ENCODE measurements at places on chromosomes 7 and 10.
A peak's percentile ranks its signal among the peaks of the same experiment; 100 is the strongest.

- DNase-seq, result no peak
Observed at GRCh38 chr7:94146408-94146807, 142.3 kb upstream of the BET1 start.

DNA sequence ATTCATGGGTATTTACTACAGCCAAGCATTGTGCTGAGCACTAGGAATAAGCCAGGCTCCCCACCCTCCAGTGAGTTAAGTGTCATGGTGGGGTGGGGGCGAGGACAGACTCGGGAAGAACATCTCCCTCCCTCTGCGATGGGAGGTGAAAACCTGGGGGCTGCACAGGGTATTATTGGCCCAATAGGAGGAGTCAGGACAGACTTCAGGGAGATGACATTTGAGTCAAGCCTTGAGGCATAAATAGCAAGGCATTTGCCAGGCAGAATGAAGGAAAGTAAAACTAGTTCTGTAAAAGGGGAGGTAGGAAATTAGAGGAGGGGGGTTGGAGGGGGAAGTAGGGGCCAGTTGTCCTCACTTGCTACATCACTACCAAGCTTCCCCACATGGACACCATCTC is 18.9 kb downstream of the NKX2-3 start:
- no peak for DNase-seq

DNA sequence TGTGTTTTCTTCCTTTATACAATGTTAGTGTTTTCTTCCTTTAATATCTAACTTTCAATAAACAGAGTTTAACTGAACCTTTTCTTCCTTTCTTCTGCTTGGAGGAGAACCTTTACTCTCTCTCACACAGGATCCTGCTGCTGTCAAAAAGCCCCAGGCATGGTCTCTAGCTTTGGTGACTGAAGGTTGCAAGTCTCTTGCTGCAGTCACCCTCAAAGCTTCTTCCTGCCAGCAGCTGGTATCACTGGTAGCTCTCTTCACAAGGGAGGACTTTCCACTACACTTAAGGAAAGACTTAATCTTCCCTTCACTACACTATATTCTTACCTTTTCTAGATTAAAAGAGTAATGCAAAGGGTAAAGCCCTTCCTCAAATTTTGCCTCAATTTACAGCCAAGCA is 153.4 kb downstream of the SGMS1 start:
- DNase-seq, result no peak

DNA sequence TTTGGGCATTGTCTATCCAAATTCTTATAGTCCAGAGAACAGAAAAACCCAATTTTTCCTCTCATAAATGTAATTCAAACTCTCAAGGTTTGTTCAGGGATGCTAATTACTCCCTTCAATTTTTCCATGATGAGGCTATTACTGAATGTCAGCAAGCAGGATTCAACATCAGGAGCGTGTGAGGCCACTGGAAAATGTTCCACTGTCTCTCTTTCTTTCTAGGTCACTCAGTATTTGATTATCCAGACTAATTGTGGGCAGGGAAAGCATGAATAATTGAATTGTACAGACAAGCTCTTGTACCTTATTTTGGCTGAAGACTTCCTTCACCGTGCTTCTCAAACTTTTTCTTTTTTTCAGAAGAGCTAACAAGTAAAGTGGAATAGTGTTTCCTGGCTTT is 30.7 kb downstream of the THNSL1 start:
- no peak for DNase-seq

GRCh38 chr7:50359995-50360925 is 55.7 kb downstream of the IKZF1 start:
- DNase-seq, result peak; percentile 72

DNA sequence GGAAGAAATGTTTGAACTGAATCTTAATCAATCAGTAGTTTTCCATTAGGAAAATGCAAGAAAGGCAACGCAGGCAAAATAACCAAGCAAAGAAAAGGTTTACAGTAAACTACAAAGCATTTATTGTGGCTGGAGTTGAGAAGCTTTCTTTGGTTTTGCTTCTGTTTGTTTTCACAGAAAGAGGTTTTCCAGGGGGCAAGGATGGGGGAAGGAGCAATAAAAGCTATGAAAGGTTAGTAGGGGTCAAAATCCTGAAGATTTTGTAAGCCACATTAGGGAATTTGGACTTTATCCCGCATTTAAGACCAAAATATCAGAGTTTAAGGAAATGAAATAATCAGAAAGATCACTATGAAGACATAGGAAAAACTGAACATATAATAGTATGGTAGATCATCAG is 51.1 kb downstream of the NT5C2 start:
- no peak for DNase-seq

GRCh38 chr10:36725581-36726520 is 399.5 kb upstream of the ANKRD30A start:
- no peak for DNase-seq

DNA sequence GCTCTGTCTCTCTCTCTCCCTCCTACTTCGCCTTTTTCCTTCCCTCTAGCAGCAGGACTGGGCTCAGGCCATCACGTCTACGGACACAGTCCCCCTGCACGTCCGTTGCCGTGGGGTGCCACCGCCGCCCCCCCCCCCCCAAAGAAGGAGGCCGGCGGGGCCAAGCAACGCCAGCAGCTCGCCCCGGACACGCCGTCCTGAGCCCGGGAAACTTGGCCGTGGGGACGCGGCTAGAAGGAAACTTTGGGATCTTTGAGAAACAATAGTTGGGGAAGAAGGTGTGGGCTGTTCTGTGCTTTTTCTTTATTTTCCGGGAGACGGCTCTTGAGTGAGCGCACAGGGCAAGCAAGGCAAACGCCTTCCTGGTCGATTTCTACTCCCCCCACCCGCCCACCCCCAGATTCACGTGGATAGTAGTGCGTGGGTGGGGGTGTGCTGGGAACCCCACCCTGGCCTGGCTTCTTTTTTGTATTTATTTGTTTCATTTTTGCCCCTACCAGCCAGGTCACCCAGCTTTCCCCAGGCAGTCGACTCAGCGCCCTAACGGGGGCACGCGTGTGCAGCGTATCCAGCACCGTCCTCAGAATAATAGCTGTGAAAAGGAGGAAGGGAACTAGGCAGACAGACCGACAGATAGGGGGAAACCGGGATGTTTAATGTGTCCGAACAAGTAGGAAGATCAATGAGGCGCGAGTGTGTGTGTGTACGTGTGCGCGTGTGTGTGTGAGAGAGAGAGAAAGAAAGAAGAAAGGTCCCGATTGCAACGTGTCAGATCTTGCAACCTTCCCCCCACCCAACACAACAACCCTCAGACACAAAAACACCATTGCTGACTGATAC is 1.4 kb downstream of the MXI1 start:
- no peak for DNase-seq

DNA sequence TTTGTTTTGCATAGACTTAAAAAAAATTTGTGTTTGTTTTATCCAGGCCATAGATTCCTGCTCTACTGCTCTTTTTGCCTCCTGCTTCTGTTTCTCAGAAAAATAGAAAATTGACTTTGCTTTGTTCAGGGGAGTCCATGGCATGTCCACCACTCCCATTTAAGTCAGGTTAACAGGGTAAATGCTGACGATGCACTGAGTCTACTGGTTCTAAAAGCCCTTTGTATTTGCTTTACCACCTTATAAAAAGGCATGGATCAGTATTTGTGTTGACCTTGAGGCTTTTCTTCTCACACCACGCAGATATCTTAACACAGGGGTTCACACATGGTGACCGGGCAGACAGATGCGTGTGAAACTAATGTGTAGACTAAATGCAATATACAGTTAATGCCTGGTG is 139.5 kb upstream of the RHEB start:
- no peak for DNase-seq

DNA sequence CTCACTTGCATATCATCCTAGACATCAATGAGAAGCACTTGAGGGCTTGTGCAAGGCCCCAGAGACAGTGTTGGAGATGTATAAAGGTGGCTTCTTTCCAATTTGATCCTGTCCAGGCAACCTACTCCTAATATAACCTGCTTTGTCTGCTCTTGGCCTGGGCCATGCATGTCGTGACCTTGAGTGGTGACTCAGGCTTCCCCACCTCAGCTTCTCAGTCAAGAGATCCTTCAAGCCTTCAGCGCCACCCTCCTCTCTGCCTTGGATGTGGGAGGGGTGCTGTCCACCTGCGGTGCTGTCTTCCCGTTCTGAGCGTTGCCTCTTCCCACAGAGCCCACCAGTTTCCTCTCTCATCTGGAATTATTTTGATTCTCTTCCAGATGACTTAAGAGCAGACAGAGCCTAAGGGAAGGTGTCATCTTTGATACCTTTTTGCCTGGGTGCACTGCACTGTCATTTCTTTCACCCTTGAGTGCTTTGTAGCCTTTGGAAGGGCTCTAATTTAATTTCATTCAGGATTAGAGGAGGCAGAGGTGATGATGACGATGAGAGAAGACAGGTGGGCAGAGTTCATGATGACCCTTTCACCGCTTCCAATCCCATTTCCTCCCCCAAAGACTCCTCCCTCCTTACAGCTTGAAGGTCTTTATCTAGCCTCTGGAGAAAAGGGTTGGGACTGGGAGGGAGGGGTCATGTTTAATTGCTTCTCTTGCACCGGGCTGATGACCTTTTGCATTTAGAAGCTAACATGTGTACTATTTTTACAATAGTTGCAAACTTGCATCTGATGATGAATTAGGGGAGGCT is 6.9 kb downstream of the LSMEM1 start:
- DNase-seq, result no peak
